ENCODE measurements at places on chromosomes 2 and 18. TPM values are rescaled to one million over a fixed set of nuclear protein-coding genes. Genes with fewer than 3 reads are reported as not detected.

The TACR1 gene
- 0.08 TPM for total RNA-seq

The RTP5 gene
- total RNA-seq = not detected

The RAB27B gene
- 1.3 TPM for total RNA-seq

The MYO5B gene
- 0.53 TPM for total RNA-seq

The CTAGE1 gene
- not detected for total RNA-seq

The SGPP2 gene
- total RNA-seq = not detected
